ENCODE measurements at places on chromosomes 16 and 17.

DNA sequence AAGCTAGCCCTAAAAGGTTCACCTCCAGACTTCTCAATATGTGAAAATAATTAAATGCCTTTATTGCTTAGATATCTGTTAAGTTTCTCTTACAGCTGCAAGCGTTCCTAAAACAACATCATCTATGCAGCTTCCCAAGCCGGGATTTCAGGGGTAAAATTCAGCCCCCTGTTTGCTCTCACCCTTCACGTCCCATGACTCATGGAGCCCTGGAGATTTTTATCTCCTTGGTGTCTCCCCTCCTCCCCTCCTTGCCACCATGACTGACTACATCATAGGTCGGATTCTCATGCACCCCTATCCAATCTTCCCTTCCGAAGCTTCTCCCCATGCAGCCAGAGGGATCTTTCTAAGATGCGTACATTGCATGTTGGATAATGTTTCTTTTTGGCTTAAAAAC, 21.0 kb upstream of the CACNG4 start:
- no peak for DNase-seq

GRCh38 chr16:49620158-49620868, 235.6 kb downstream of the ZNF423 start:
- DNase-seq = no peak

- no peak for DNase-seq
Measured at GRCh38 chr16:14958970-14959369, 15.9 kb upstream of the PDXDC1 start.

DNA sequence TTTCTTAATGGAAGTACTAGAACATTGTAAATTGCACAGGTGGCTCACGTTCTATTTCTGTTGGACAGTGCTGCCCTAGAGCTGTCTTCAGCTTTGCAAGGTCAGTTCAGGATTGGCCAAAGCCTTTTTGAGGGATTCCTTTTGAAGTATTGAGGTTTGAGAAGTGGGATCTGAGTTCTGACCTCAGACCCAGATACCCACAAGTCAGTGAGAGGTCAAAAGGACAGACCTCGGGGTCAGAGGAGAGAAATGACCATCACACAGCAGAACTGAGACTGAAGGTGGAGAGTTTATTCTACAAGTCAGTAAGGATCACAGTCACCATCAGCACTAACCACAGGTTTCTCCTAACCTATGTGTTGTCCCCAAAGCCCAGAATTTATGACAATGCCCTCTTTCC, 1.7 kb downstream of the ACSM5 start:
- DNase-seq = no peak

- no peak for DNase-seq
Measured at GRCh38 chr17:2259769-2260536, 43.6 kb downstream of the SMG6 start.
